ENCODE measurements at places on chromosomes 7 and 10. TPM values are rescaled to one million over a fixed set of nuclear protein-coding genes. Genes with fewer than 3 reads are reported as not detected.
A peak's percentile ranks its signal among the peaks of the same experiment; 100 is the strongest.

SP8 gene
- total RNA-seq = not detected

OR2A5 gene
- not detected for total RNA-seq

OR6V1 gene
- not detected for total RNA-seq

NPSR1 gene
- not detected for total RNA-seq

PALD1 gene
- 1.5 TPM for total RNA-seq

- DNase-seq = no peak
Observed at GRCh38 chr10:17655567-17656146, 11.7 kb downstream of the STAM start.

DNA sequence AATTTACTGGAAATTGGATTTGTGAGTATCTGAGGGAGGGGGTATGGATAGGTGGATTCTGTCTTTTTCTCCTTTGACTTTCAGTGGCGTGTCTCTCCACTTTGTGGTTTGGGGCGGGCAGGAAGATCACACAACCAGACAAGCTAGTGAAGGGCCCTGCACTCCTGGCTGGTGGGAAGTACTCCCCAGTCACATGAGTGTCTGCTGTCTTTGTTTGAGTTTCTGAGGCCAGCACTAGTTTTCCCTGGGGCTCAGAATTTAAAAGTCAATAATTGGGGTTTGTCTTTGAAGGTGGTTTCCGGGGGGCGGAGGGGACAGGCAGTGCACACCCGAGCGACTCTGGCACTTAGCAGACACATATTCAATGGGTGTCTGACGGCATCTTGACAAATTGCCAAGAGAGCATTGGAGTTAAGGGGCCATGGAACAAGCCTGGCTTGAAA is 120.1 kb downstream of the WDFY4 start:
- peak; percentile 53 for DNase-seq

GRCh38 chr10:124307591-124307990 is 111.1 kb downstream of the OAT start:
- no peak for DNase-seq

DNA sequence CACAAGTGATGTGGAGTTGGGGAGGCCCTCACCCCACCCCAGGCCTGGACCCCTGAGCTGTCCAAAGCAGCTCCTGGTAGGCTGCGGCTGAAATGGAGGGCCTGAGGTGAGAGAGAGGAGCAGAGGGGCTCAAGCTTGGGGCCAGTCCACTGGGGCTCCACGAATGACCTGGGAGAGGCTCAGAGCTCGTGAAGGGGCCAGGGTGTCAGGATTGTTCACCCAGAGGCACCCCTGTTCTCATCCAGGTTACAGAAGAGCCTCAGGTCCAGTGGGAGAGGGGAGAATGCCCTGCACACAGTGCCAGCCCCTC is 102.2 kb upstream of the RET start:
- DNase-seq = no peak

DNA sequence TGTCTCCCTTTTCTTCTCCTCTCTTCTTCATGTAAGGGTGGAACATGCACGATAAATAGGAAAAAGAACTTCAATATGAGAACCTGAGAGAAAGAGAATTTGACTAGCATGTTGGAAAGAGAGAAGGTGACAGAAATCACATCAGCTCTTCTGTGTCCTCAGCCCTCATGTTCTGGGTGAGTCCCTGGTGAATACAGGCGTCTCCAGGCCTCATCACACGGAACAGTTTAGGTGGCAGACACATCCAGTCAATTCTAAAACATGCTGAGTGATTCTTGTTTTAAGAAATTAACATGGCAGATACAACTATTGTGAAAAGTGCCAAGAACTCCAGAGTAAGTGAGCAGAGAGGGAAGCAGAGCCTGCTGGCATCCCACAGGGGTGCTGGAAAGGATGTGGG is 96.1 kb downstream of the FAM107B start:
- DNase-seq = no peak

GRCh38 chr7:128703609-128704241 is 31.6 kb downstream of the GARIN1A start:
- no peak for DNase-seq

DNA sequence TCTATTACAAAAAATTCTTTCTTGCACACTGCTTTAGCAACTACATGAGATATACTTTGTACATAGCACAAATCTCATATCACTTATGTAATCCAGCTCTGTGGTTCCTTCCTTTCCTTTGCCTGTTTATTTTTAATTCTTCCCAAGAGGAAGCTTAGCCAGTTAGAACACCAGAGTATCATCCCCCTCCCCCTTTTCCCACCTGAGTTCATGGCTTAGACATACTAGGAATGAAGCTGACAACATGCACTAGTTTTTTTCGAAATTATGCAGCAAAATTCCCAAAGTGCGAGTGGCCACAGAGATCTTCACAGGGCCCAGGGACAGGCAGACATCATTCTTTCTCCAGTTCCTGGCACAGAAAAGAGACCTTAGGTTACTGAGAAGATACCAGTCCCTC is 17.8 kb downstream of the CAV1 start:
- DNase-seq = no peak

DNA sequence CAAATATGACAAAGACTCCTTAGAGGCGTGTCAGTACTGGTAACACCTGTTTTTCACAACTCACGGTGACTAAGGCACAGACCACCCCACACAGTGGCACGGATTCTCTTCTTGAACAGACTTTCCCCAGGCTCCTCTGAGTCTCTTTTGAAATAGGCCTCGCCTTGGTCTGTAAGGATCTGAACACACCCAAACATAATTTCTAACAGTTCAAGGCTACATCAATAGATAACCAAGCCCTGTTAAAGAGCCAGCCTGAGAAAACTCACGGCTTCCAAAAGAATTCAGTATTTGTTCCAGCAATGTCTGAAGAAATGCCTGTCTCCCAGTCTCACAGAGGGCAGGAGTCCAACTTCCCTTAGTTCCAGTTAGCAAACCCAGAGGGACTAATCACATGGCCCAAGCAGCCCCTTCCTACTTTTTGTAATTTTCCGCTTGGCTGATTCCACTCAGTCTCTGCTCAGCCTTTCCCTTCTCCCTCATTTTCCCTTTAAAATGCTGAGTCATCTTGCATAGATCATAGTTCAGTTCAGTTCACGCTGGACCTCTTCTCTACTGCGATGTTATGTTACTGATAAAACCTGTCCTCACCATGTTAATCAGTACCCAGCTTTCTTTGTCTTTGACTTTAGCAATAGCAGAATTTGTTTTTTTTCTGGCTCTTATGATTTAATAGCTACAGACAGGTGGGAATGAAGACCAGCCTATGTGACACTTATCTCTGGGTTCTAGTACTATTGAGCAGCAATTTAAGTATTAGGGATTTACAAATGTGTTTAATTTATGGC is 22.6 kb upstream of the AKR1C3 start:
- no peak for DNase-seq

All from activated CD4-positive, alpha-beta T cell treated with anti-CD3 and anti-CD28 coated beads, Interleukin-2, amount 10 ng/mL, durations not matched to agents 7 days and 5 days (primary cell).